ENCODE measurements at places on chromosomes 16 and 17.

- DNase-seq = no peak
Measured at GRCh38 chr17:2136241-2136640, 81.3 kb downstream of the HIC1 start.

DNA sequence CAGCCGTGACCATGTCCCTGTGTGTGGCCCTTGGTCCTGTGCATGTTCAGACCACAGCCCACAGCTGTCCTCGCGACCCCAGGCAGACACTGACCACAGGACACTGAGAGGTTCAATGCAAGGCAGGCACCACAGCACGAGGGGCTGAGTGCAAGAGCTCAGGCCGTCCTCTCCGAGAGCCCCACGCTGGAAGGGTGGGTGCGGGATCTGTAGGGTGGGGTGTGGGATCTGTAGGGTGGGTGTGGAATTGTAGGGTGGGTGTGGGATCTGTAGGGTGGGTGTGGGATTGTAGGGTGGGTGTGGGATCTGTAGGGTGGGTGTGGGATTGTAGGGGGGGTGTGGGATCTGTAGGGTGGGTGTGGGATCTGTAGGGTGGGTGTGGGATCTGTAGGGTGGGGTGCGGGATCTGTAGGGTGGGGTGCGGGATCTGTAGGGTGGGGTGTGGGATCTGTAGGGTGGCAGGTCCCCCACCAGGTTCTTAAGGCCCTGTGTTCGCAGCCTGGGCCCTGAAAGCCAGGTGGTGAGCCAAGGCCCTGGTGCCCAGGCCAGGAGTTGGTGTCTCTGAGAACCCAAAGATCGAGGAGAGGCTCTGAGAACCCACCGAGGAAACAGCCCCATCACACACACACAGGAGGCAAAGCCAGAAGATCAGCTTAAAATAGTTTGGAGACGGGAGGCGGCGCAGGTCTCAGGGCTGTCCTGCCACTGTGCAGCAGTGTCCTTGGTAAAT, 48.2 kb downstream of the METRNL start:
- DNase-seq = no peak

DNA sequence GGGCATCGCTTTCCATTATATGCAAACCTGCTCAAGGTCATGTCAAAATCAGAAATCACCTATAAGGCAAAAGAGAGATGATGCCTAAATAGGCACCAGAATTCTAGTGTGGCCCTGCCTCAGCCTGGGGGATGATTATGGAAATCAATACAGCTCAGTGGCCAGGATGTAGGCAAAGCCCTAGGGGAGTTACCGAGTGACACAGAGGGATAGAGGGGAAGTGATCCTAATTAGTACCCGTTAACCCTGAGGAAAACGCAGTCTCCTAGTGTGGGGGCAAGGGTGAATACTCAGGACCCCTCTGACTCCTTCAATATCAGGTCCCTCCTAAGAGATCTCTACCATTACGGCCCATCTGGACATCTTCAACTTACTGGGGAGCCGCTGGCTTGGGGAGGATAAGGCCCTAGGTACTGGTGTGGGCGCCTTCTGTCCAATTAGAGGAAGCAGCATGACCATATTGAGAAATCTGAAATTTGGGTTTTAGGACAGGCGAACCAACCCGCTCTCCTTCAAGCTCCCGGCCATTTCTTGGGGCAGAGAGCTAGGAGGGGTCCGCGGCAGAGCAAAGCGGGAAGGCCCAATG, 725 bp downstream of the NT5C3B start:
- no peak for DNase-seq

DNA sequence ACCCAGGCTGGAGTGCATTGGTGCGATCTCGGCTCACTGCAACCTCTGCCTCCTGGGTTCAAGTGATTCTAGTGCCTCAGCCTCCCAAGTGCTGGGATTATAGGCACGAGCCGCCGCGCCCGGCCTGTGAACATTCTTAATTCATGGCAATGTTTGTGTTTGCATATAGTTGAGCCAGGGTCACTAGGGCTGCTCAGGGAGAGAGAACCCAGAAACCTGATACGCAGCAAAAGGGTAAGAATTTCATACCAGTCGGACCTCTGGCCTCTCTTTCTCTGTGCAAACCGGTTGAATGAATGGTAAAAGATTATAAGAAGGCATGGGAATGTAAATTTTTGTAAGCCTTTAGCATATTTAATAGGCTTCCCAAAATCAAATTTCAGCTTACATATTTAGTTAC, 6.9 kb upstream of the TMEM98 start:
- no peak for DNase-seq

- DNase-seq = no peak
Measured at GRCh38 chr17:71071837-71072236, 902.5 kb downstream of the KCNJ2 start.

DNA sequence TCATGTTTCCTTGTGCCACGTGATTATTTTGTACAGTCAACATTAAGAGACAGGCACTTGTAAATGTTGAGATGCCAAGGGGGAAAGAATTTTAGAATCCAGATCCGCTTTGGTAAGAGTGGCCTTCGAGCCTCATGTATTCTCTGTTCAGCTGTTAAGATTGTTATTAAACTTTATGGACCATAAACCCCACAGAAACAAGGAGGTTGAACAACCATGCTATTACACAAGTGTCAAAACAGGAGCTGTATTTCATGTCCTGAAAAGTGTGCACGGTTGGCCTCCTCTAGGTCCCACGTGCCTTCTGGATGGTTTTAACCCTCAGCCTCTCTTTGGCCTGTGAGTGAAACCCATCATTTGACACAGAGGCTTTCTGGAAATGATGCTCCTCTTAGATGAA, 691.3 kb downstream of the MAF start:
- no peak for DNase-seq

- DNase-seq = no peak
Measured at GRCh38 chr17:79788989-79789942, 7.6 kb downstream of the CBX8 start.

DNA sequence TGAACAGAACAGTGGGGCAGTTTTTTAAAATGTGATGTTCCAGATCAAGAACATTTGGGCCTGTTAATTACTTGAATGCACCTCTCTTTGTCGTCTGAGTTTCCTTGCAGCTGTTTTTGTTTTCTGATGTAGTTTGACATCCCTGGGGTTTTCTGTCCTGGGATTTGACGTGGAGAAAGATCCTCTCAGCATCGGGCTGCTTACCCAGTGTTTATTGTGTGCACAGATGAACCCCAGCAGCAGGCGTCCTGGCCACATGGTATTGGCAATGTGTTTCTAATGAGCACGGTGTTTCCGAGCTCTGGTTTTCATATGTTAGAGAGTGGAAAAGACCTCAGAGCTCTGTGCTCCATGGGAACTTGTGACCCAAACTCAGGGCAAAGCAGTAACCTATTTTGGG, 191.1 kb upstream of the IRX3 start:
- no peak for DNase-seq

- DNase-seq = no peak
Measured at GRCh38 chr17:30788918-30789317, 35.6 kb downstream of the CRLF3 start.

DNA sequence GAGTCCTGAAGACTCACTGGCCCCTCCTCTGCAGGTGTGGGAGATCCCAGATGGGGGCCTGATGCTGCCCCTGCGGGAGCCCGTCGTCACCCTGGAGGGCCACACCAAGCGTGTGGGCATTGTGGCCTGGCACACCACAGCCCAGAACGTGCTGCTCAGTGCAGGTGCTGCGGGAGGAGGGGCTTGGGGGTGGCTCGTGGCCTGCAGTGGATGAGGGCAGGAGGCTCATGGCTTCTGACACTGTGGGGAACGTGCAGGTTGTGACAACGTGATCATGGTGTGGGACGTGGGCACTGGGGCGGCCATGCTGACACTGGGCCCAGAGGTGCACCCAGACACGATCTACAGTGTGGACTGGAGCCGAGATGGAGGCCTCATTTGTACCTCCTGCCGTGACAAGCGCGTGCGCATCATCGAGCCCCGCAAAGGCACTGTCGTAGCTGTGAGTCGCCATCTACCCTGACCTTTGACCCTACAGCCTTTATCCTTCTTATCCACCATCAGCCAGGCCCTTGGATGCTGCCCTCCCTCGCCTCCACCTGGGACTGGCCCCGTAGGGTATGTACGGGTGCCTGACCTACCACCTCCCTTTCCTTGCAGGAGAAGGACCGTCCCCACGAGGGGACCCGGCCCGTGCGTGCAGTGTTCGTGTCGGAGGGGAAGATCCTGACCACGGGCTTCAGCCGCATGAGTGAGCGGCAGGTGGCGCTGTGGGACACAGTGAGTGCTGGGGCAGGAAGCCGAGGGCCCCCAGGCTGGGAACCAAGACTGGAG, 3.6 kb downstream of the CORO1A start:
- no peak for DNase-seq

GRCh38 chr17:51035431-51035830, 85.2 kb downstream of the SPAG9 start:
- no peak for DNase-seq

DNA sequence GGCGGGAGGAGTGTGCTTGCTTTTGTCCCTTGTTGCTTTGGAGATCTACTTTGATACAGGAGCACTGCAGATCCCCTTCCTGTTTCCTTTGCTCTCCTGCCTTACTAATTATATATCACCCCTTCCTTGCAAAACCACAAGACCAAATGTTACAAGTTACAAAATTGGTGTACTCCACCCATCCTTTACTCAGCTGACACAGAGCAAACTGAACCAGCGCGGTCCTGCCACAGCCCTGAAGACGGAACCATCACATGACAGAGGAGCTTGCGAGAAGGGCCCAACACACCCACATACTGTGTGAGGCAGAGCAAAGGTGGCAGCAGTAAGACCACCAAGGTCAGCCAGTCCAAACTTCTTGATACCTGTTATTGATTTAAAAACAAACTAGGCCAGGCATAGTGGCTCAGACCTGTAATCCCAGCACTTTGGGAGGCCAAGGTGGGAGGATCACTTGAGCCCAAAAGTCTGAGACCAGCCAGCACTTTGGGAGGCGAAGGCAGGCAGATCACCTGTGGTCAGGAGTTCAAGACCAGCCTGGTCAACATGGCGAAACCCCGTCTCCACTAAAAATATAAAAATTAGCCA, 33.2 kb downstream of the CYTH1 start:
- no peak for DNase-seq

DNA sequence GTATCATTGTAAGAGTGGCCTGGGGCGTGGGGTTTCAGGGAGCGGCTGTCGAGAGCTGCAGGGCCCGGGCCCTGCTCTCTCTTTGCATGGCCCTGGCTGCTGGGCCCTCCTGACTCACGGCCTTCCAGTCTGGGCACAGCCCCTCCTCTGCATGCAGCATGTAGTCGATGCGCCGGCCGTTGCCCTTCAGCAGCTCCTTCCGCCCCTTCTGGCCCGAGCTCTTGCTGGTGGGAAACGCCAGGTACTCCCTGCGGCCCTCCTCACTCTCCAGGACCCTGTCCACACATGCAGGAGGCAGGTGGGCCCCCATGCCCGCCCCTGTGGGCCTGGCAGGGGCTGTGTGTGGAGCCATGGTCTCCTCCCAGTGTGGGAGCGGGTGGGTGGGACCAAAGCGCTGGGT, 50.7 kb downstream of the PRMT7 start:
- DNase-seq = no peak
